Lung (tissue), 17 donors: ENCODE measurements at places on chromosomes 16 and 17.
A peak's percentile ranks its signal among the peaks of the same experiment; 100 is the strongest.

DNA sequence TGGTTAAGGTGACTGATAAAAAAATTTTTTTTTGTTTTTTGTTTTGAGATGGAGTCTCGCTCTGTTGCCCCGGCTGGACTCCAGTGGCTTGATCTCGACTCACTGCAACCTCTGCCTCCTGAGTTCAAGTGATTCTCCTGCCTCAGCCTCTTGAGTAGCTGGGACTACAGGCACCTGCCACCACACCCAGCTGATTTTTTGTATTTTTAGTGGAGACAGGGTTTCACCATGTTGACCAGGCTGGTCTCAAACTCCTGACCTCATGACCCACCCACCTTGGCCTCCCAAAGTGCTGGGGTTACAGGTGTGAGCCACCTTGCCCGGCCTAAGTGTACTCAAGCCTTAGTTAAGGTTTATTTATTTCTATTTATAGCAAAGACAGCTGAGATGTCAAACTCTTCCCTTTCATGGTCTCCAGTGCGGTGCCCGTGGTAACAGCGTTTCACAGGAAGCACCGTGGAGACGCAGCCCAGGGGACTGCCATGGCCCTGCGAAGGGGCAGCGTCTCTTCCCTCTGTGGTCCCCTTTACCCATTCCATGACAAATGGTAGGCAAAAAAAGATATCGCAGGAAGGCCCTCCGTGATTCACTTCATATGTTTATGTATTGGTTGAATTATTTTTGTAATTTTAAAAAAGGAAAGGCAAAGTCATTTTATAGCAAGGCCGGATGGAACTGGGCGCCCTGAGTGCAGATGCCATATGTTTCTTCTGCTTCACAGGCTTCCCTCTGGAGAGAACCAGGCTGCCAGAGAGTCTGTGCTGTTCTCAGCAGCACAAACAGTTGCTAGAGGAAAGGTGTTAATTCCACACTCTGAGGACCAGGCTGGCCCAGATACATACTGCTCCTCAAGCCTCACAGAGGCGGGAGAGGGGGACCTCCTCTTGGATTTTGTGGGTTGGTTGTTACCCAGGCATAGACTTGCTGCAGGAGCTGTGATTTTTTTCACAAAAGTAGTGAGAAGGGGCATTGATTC is 29.2 kb downstream of the DDX19A start:
- DNase-seq, result no peak

- DNase-seq, result no peak
These were observed 80.5 kb downstream of the TBC1D16 start for GRCh38 chr17:79955167-79955549.

GRCh38 chr16:56848955-56849689 is 15.9 kb upstream of the SLC12A3 start:
- DNase-seq, result peak; percentile 32

DNA sequence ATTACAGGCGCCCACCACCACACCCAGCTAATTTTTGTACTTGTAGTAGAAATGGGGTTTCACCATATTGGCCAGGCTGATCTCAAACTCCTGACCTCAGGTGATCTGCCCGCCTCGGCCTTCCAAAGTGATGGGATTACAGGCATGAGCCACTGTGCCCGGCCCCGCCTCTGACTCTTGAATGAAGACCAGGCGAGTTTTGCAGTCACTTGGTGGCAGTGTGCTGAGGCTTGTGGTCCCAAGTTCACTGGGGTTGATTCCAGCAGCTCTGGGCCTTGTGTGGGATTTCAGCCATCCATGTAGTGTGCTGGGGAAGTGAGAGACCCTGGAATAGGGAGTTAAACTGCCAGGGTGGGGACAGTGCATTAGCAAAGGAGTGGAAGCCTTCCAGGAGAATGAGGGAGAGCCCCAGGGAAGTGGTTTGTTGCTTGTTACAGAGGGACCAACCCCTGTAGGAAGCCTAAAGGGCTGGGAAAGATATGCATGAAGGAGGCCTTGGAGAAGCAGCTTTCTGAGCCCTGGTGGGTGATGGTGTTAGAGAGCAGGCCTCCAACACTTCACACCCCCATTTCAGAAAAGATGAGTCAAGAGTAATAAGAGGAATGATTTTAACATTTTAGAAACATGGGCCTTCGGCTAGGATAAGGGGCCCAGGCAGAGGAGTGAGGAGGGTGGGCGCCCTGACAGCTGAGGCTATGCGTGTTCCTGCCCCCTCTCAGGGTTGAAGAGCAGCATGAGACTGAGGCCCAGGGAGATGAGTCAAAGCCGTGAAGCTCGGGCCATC is 14.5 kb downstream of the PSKH1 start:
- DNase-seq, result no peak

DNA sequence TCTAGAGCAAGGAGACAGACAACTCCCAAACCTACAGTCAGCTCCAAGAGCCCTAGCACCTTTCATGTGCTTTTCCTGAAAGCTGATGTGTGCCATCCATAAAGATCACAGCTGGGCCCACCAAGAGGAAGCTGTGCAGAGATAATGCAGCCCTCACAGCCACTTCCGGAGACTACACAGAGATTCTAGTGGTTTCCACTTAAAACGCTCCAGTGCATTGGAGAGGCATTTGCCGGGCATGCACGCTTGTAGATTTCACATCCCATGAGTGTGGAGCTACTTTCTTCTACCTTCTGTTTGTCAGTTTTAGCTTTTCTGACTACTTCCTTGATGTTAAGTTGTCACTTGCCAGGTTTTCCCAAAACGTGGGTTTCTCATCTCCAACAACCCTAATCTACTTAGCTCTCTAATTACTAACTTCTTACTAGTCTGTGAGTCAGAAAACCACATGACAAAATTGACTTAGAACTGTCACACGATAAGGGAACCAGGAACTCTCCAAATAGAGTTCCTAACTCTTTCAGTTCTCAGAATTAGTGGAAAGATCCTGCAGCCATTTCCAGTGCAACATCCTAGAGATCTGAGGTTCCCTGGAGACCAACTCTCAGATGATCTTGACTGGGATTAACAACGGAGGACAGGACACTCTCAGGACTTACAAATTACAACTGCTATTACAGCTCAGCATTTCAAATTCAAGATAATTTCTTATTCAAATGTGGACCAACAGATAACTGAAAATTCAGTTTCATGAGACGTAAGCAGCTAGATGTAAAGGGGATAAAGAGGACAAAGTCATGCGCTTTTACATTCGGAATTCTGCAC is 28.6 kb downstream of the PMP22 start:
- DNase-seq, result no peak

GRCh38 chr17:82948957-82949356 is 109.1 kb upstream of the ZNF750 start:
- no peak for DNase-seq

- DNase-seq, result no peak
These were observed 124.5 kb upstream of the CES5A start for GRCh38 chr16:55999683-56000082.

- DNase-seq, result peak; percentile 16
These were observed 28.4 kb downstream of the CDH13 start for GRCh38 chr16:82655072-82655714.

- no peak for DNase-seq
These were observed at the start of gene CRHR1 for GRCh38 chr17:45784293-45784740. TSS of gene CRHR1 (plus strand) at chr17:45784320. CDS start at chr17:45784545, 225 bp downstream.

DNA sequence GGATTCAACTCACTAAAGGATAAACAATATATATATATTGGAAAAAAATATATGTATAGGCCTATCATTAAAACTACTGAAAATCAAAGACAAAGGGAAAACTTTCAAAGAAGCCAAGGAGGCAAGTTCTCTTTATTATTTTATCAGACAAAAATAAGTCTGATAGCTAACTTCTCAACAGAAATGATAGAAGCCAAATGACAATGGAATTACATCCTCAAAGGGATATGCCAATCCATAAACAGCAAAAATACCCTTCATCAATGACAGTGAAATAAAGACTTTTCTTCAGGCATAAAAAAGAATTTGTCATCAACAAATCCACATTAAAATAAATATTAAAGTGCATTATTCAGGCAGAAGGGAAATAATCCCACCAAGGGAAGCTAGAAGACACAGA is 393.4 kb downstream of the ZFHX3 start:
- DNase-seq, result no peak

GRCh38 chr16:81709016-81709900 is 69.8 kb upstream of the PLCG2 start:
- no peak for DNase-seq

GRCh38 chr17:72719578-72720493 is 372.7 kb downstream of the SLC39A11 start:
- no peak for DNase-seq

- DNase-seq, result no peak
These were observed 302.9 kb downstream of the CPPED1 start for GRCh38 chr16:12500771-12501170.

- DNase-seq, result no peak
These were observed 21.9 kb downstream of the AKAP1 start for GRCh38 chr17:57106836-57107497.

DNA sequence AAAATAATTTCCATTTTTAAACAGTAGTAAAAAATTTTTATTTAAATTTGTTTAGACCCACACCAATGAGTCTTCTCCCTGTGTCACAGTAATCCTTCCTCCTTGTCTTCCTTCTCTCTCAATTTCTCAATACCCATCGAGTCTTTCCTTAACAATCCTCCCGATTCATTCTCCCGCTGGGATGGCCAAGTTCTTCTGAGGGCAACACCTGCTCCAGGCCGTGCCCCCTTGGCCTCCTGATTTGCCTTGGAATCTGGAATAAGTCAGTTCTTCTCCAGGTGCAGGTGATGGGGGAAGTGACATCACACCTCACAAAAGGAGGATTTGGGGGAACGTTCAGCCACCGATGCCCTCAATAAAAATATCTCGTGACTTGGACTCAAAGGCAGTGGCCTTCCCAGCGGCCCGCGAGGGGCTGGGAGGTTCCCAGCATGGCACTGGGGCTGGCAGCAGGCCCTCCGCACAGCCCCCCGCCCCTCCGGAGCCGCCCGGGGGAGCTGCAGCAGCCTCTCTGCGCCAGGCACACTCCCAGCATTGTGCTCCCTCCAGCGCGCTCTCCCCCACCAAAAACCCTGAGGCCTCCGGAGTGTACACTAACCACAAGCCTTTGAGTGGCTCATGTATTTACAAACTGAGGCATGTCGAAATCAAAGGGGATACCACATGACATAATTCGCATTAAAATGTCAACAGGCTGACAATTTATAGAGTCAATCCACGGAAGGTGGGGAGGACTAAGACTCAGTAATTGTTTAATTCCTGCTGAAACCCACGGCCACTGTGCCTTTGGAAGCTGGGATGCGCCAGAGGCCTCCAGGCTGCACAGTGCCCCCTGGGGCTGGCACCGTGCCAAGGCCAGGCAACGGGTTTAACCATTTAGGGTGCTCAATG is 120.5 kb downstream of the ZFHX3 start:
- peak; percentile 89 for DNase-seq

- DNase-seq, result peak; percentile 8
These were observed 173.8 kb upstream of the CHMP6 start for GRCh38 chr17:80817861-80818260.

- no peak for DNase-seq
These were observed 6.3 kb upstream of the SLC5A11 start for GRCh38 chr16:24839347-24839972.

DNA sequence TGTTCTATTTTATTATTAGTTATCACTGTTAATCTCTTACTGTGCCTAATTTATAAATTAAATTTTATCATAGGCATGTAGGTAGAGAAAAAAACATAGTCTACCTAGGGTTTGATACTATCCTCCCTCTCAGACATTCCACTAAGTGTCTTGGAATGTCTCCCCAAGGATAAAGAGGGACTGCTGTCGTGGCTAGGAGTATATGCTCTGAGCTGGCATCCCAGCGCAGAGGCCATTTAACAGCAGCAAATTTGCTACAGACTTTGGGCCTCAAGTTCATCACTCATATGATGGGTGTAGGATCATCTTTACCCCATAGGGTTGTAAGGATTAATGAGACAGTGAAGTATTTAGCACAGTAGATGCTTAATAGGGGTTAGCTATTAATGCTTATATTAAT is 56.7 kb downstream of the ZFHX3 start:
- DNase-seq, result no peak

DNA sequence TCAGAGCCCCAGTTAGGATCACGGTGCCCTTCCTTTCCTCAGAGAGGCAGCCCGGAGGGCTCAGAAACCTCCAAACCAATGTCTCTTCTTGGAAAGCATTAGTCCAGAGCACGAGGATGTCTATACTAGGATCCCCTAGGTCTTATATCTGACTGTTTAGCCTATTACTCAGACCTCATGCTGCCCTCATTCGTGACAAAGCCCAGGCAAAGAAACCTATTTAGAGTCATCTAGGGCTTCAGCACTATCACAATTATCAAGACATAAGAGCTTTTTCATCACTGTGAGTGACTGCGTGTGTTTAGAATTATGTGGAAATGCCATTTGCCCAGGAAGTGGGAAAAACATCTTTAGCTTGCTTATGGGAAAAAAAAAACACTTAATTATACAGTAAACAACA is 159.8 kb upstream of the NOL11 start:
- DNase-seq, result no peak

DNA sequence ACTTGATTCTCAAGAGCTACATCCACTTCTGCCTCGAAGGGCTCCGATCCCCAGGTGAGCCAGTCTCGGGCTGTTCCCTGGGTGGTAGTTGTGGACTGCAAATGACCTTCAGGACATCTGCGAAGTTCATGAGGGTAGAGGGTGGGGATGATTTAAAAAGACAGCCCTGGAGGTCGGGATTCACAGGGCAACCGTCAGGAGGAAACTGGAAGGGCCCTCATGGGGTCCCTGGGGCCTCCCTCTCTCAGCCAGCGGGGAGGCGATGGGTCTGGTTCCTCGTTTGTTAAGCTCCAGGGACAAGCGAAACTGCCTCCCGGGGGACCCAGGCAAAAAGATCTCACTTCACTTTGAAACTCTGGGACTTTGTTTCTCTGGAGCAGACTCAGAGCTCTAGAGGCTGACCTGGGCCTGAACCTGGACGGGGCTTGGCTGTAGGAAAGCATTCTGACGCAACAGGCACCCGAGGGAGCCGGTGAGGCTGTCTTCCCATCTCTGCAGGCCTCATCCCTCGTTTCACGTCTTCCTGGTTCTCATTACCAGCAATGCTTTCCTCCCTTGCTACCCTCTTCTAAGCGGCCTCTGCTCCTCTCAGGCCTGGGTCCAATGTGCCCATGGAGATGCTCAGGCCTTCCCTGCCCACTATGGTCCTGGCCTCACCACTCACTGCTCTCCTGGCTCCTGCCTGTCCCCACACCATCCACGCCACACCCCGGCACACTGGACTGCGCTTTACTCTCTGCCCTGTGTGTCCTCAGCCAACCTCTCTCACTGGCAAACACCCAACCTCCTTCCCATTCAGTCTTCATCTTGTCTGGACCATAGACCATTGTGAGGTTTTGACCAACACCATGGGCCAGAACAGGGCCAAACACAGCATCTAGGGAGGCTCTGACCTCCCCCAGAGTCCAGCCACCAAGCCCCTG is 214.2 kb upstream of the TNRC6C start:
- no peak for DNase-seq

GRCh38 chr17:33435721-33436301 is 142.7 kb upstream of the ASIC2 start:
- DNase-seq, result no peak
